ENCODE measurements at places on chromosomes 4 and X.

DNA sequence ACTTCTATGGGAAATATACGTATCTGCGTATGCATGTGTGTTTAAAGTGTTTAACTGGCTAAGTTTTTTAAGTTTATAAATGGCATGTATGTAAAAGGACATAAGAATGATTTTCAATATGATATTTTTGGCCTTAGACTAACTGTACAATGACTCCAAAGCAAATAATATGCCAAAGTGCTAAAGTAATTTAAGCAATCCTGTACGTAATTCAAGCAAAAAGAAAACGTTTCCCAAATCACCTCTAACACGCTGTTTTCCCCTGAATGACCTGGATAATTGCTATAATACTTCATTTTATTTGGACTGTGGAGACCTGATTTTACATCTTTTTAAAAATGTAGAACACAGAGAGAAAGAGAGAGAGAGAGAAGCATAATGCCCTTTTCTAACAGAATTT, 183.0 kb upstream of the HAND2 start:
- DNase-seq = no peak

DNA sequence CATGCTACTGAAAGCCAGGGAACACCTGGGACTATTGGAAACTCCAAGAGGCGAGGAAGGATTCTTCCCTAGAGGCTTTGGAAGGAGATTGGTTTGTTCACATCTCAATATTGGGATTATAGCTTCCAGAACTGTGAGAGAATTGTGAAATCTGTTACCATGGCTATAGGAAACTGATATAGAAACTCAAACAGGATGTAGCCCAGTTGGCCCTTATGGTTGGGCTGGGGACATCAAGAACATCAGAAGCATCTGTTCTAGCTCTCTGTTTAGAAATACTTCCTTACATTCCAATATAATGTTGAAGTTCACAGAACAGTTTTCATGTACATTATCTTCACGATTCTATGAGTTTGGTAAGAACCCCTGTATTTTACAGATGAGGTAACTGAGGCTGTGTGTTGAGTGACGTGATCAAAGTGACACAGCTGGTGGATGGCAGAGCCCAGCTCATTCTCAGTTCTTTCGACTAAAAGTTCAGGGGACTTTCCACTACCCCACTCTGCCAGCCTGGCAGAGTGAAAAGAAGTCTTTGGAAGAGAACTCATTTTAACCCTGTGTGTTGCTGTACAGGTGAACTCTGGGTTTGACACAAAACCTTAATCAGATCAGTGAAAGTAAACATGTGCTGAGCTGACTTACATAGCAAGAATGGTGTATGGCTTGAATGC, 183.0 kb downstream of the GBA3 start:
- DNase-seq = no peak

GRCh38 chrX:38151441-38151840, 69.2 kb downstream of the SRPX start:
- DNase-seq = no peak

DNA sequence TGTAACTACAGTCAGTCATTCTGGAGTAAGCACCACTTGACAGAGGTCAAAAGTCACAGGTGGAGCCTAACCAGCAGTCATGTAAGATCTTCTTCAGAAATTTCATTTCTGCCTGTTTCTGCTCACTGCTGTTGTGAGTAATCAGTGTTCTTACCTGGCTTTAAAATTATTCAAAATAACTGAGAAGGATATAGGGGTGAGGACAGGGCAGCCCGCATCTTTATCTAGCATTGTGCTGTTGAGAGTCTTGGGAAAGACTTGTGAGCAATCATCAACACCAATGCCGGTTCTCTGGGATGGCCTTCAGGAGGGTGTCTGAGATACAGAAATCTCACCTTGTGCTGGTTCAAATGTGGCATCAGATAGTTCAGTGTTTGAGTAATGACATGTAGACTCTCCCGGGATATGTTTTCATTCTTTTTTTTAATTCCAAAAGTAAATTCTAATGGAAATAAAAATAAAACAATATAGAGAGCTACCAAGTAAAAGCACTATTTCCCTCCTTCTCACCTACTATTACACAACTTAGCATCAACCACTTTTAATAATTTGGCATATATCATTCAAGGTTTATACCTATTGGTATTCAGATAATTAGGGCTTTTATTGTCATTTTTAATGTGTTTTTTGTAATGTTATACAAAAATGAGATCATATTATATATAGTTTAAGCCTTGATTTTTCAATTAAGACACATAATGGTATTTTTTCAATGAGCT, 37.1 kb downstream of the AREG start:
- DNase-seq = no peak

DNA sequence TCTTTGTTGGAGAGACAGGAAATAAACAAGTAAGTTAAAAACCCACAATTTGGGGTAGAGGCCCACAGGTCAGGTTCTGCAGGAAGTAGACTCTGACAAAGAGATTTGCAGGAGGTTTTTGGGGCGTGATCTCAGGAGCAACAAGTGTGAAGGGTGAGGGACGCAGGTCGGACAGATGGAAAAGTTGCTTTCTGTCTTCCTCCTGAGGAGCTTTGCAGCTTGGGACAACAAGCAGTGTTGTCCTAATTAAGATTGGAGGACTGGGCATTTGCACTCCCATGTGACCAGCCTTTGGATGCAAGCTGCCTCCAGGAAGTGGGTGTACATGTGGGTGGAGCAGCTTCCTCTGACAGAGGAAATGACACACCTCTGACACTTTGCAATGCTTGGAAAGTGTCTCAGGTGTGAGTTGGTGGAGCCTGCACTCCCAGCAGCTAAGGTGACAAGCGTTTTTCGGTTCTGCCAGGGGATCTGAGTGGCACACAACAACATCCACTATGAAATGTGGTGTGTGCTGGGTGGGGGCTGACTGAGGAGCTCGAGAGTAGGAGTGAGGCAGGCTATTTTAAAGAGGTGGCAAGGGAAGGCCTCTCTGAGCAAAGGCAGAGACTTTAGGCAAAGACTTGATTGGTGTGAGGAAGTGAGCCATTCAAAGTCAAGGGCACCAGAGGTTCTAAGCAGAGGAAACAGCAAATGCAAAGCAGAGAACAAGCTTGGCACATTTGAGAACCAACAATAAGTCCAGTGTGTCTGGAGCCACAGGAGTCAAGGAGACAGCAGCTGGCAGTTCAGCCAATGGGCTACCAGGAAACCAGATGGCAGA, 339.8 kb upstream of the GATB start:
- no peak for DNase-seq

GRCh38 chrX:115625572-115626301, 64.8 kb downstream of the PLS3 start:
- DNase-seq = no peak

- DNase-seq = no peak
Observed at GRCh38 chr4:188403272-188403671, 264.0 kb downstream of the TRIML1 start.

DNA sequence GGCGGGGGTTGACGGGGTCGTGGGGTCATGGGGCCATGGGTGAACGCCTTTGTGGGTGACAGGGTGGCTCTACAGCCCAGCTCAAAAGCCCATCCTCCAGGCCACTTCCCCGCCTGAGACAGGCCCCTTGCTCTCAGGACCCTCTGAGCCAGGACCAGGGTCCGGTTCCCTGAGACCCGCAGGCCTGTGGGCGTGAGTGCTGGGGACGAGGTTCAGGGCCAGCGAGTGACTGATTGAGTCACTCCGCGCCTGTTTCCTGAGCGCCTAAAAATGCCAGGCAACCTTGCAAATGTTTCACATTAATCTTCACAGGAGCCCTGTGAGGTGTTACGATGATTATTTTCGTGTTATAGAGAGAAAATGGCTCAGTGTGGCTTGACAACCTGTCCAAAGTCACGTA, 97.8 kb downstream of the ZNF674 start:
- DNase-seq = no peak

Measured in AML-193 (cell line).